ENCODE measurements at places on chromosomes 16 and 17.

GRCh38 chr16:77374384-77374783 is 60.5 kb downstream of the ADAMTS18 start:
- DNase-seq, result no peak

GRCh38 chr16:50685462-50686063 is 4.5 kb upstream of the SNX20 start:
- DNase-seq, result no peak

- no peak for DNase-seq
These were observed 84.0 kb upstream of the NOL11 start for GRCh38 chr17:67633751-67634211.

DNA sequence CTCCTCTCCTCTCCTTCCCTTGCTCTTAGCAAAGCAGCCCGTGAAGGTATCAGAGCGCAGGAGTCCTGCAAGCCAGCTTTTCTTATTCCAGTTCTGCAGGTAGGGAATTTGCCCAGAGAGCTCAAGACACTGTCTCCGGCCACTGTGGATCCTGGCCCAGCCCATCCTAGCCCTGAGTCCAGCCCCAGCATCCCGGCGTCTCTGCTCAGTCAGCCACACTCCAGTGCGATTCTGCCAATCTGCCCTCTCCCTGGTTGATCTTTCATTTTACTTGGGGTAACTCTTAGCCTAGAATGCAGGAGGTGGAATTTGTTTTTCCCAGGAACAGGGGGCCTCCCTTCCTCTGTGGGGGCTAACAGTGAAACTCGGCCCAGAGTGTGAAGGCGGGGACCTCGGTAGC is 176.9 kb upstream of the GSE1 start:
- no peak for DNase-seq

- no peak for DNase-seq
These were observed 314.3 kb downstream of the KCNJ2 start for GRCh38 chr17:70483624-70484023.

GRCh38 chr16:79564671-79565107 is 35.8 kb downstream of the MAF start:
- no peak for DNase-seq

All from activated CD4-positive, alpha-beta T cell treated with anti-CD3 and anti-CD28 coated beads, Interleukin-2, amount 50 U/mL, for 24 hours (primary cell).